ENCODE measurements at places on chromosomes 7 and 10. TPM values are rescaled to one million over a fixed set of nuclear protein-coding genes. Genes with fewer than 3 reads are reported as not detected.

The GRM3 gene
- total RNA-seq: not detected

The ANKRD61 gene
- total RNA-seq: 0.26 TPM

The ACTR3C gene
- not detected for total RNA-seq

The C7orf57 gene
- total RNA-seq: not detected

The SPDYE5 gene
- not detected for total RNA-seq

The CYP26C1 gene
- 0.06 TPM for total RNA-seq

The LBX1 gene
- total RNA-seq: not detected

The NPSR1 gene
- not detected for total RNA-seq

The ENTPD1 gene
- total RNA-seq: 0.99 TPM

The ZPBP gene
- not detected for total RNA-seq

The ELMO1 gene
- 6.3 TPM for total RNA-seq

The PTPRN2 gene
- total RNA-seq: 0.56 TPM

The NUDT1 gene
- 42.5 TPM for total RNA-seq

The VWDE gene
- not detected for total RNA-seq

The ANKRD30A gene
- total RNA-seq: not detected

The TAC1 gene
- not detected for total RNA-seq

The CPA2 gene
- total RNA-seq: not detected

The C1GALT1 gene
- total RNA-seq: 57.2 TPM

The ADK gene
- 47.4 TPM for total RNA-seq

The FAM13C gene
- total RNA-seq: 3.4 TPM

The CXCL12 gene
- total RNA-seq: 1,285 TPM

The HMX2 gene
- total RNA-seq: not detected

The ZNF425 gene
- total RNA-seq: 2.8 TPM

The OR6B1 gene
- not detected for total RNA-seq

The LIPM gene
- not detected for total RNA-seq

The ZNF804B gene
- total RNA-seq: not detected

The ACHE gene
- not detected for total RNA-seq

The C10orf67 gene
- not detected for total RNA-seq

The UNC5B gene
- 22.4 TPM for total RNA-seq

The TECTB gene
- not detected for total RNA-seq

The EEF1AKMT2 gene
- total RNA-seq: 29.3 TPM

The ATRNL1 gene
- total RNA-seq: 4.9 TPM

The MRLN gene
- not detected for total RNA-seq

The SPDYE2 gene
- not detected for total RNA-seq

The SEMA3A gene
- total RNA-seq: 42.3 TPM

The TECPR1 gene
- 21.4 TPM for total RNA-seq

The GDF2 gene
- total RNA-seq: not detected

The TDRD1 gene
- total RNA-seq: 1.9 TPM

The RASSF4 gene
- total RNA-seq: 12.1 TPM

The FGFR2 gene
- total RNA-seq: 0.06 TPM

The BTBD16 gene
- total RNA-seq: 0.40 TPM

The TMEM130 gene
- 0.25 TPM for total RNA-seq

The NPY4R2 gene
- not detected for total RNA-seq

The PPP2R2D gene
- total RNA-seq: 36.2 TPM

The ADIRF gene
- total RNA-seq: 936 TPM

The WIPF3 gene
- not detected for total RNA-seq

All from aortic smooth muscle cell (primary cell).